ENCODE measurements at places on chromosomes 4 and X.

GRCh38 chrX:56572975-56573374, 9.5 kb downstream of the UBQLN2 start:
- no peak for DNase-seq

- no peak for DNase-seq
Observed at GRCh38 chrX:150086371-150086770, 148.1 kb upstream of the EOLA2 start.

DNA sequence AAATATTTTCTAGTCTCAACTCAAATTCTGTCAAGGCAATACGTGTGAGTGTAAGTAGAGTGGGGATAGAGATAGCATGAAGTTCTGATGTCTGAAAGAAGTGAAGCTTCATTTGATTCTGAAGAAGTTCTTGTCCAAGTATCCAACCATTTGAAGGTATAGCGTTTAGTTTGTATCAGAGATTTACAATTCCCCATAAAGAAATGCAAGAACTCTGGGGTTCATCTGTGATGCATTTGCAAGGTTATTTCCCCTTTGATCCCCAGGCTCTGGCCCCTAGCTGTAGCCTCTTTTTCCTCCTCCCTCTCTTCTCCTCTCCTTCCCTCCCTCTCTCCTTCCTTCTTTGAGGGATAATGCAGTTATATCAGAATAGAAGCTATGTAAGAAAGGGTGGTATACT, 7.8 kb downstream of the FGA start:
- DNase-seq, result no peak

GRCh38 chrX:12949927-12950656, 24.8 kb upstream of the TMSB4X start:
- DNase-seq, result no peak

- DNase-seq, result no peak
Observed at GRCh38 chr4:39587881-39588280, 50.8 kb downstream of the SMIM14 start.

DNA sequence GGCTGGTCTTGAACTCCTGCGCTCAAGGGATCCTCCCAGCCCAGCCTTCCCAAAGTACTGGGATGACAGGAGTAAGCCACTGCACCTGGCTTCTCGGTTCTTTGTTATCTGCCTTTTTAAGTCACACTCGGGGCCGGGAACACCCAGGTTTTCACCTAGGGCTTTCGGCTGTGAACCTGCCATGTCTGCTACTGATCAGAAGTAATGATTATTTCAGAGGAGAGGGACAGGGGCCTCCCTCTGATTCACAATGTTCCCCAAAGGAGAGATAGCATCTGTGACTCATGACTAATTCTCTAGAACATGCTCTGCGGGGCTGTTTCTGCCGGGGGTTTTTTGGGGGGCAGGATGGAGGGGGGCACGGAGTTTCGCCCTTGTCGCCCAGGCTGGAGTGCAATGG, 26.9 kb downstream of the CRLF2 start:
- no peak for DNase-seq

DNA sequence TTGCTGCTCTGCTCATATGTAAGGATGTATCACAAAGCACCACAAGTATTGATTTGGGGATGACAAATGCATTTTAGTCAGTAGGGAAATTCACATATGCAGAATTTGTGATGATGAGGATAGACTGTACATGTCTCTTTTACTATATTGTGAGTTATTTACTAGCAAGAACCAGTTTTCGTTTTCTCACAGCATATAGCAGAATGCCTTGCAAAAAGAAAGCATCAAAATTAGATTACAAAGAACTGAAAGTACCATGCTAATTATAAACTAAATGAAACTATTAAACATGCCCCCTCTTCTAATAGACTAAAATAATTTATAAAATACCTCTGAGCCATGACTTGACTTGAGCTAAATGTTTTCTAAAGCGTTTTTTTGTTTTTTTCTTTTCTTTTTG, 20.1 kb downstream of the TNIP3 start:
- no peak for DNase-seq

GRCh38 chr4:35423104-35423503, 821.2 kb downstream of the ARAP2 start:
- no peak for DNase-seq

DNA sequence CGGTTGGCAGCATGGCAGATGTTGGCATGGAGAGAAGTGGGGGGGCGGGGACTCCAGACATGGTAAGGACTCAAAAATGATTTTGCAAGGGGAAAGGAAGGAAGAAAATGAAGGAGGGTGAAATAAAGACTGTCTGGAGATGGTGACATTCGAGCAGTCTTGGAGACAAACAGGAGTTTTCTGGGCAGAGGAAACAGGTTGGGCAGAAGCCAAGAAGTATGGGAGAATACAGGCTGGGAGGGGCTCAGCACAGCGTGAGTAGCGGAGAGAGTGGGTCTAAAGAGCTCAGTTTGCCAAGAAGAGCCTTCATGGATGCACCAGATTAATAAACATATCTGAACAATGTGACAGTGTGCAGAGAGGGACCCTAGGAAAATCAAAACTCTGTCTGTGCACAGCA, 13.3 kb upstream of the CRMP1 start:
- DNase-seq, result no peak

DNA sequence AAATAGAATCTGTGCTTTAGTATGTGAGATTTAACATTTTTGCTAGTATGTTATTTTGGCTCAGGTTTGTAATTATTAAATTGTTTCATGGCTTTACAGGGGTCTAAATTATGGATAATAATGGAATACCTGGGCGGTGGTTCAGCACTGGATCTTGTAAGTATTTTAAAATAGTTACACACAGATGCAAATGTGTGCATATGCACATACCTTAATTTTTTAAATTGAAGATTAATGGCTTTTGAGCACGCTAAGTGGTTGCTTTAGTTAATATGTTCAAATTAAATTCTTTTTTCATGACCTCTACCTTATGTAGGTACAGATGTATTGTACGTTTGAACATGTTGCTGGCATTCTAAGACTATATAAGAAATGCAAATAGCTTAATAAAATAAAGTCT, 40.2 kb downstream of the STK26 start:
- DNase-seq, result no peak

GRCh38 chrX:101206471-101206870, 13.1 kb upstream of the DRP2 start:
- DNase-seq, result no peak

DNA sequence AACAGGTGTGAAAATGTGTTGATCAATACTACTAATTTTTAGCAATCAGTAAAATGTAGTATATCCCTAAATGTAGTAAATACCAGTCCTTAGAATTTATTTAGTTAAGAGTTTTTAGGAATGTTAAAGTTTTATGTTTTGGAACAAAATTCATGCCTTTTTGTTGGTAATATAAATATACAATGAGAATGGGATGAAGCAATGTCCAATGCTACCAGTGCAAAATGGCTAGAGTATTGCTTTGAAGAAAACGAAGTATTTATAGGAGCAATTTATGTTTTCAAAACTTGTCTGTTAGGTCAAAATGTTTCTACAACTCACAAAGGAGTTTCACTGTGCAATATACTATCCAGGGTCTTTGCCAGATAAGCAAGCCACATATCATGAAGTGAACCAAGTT, 851.5 kb downstream of the PCDH18 start:
- no peak for DNase-seq

- DNase-seq, result no peak
Observed at GRCh38 chr4:40196724-40197281, at the start of gene RHOH. Gene RHOH, plus strand, starts transcription at chr4:40197031. Its CDS starts 46,356 bp downstream, at chr4:40243387.

DNA sequence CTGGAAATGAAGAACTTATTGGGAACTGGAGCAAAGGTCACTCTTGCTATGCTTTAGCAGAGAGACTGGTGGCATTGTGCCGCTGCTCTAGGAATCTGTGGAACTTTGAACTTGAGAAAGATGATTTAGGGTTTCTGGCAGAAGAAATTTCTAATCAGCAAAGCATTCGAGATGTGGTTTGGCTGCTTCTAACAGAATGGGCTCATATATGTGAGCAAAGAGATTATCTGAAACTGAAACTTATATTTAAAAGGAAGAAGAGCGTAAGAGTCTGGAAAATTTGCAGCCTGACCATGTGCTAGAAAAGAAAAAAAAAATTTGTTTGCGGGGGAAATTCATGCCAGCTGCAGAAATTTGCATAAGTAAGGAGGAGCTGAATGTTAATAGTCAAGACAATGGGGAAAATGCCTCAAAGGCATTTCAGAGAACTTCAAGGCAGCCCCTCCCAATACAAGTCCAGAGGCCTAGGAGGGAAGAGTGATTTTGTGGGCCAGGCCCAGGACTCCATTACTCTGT, 35.9 kb upstream of the PAPSS1 start:
- no peak for DNase-seq

GRCh38 chr4:155566354-155566753, 100.3 kb upstream of the GUCY1A1 start:
- no peak for DNase-seq

GRCh38 chr4:139985401-139985800, 168.6 kb downstream of the MAML3 start:
- DNase-seq, result no peak

DNA sequence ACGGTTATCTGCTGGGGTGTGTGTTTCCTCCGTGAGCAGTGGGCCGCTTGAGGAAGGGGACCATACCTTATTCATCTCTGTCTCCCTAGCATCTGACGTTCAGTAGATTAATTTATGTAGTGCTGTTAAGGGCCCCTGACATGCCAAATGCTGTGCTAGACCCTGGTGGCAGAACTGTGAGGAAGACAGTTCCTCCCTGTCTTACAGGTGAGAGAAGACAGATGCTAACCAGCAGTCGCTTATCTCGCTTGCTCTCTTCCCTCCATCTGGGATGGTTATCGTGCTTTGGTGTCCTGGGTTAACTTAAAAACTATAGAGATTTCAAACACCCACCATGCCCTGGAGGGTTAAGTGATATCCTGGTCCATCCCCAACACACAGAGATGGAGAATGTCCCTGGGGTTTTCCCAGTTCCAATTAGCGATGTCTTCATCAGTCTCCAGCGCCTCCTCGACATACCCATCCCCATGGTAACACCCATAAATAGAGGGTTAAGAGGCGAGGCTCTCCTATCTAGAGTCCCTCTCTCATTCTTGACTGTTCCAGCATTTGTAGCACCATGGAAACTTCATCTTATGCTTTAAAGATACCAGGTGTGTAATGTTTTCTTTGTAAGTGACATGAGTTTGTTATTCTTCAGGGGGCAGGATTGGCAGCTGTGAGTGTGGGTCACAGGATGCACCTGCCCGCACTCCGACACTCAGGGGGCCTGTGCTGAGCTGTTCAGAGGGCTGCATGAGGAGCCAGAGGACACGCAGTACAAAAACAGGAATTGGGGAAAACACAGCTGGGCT, 135.2 kb downstream of the STK32B start:
- DNase-seq, result no peak

Data from cerebellar nuclear complex (tissue), 1 donor.